ENCODE measurements at places on chromosomes 2 and 18.

GRCh38 chr2:237196866-237197618 is 111.4 kb downstream of the COPS8 start:
- H3K27ac ChIP-seq, result no peak overlapping the region
- peaks cover 8% of the 10 kb centered on the region for H3K4me1 ChIP-seq
- no peak overlapping the region for H3K4me3 ChIP-seq
- no peak for DNase-seq
- no peaks in the 10 kb centered on the region for H3K27me3 ChIP-seq
- no peaks in the 10 kb centered on the region for H3K36me3 ChIP-seq

DNA sequence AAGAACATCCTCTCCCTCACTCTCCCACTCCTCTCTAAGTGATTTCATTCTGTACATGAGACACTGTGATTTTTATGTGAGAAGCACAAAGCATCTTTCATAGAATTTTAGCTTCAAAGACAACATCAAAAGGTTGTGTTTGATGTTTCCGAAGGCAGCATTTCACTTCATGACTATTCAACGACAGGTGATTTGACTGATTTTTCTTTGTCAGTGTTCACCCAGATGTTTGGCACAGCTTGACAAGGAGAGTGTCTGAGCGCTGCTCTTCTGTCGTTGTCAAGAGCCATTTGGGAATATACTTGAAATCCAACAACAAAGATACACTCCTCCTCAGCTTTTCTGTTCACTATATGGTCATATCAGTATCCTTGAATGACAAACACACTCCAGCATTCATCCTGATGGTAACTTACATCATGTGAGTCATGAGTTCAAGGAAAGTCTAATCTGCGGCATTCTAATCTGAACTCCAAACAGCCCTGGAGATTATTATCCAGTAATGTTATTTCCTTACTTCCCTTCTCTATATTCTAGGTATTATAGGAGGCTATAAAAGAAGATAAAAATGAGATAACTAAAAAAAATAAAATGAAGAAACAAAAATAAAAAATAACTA is 45.9 kb upstream of the ST6GAL2 start:
- H3K27ac ChIP-seq, result no peak overlapping the region
- H3K36me3 ChIP-seq, result no peaks in the 10 kb centered on the region
- no peaks in the 10 kb centered on the region for H3K4me1 ChIP-seq
- H3K4me3 ChIP-seq, result no peak overlapping the region
- DNase-seq, result no peak
- no peaks in the 10 kb centered on the region for H3K27me3 ChIP-seq

DNA sequence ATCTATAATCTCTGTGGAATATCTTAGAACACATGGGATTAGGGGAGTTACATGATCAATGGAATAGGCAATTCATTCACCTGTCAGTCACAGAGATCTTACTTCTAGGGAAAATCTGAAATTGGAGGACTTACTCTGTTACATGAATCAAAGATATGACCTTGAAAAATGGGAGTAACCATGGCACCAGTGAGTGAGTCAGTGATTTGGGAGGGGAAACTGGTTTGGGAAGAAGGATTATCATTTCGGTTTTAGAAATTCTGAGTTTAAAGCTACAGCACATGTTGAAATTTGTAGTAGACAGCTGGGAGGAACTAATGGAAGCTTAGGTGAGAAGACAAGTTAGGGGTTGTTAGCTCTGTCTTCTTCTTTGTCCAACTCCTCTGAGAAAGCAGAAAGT is 153.7 kb downstream of the CAMKMT start:
- H3K27ac ChIP-seq, result no peak overlapping the region
- no peak for DNase-seq
- no peaks in the 10 kb centered on the region for H3K27me3 ChIP-seq
- no peaks in the 10 kb centered on the region for H3K36me3 ChIP-seq
- H3K4me3 ChIP-seq, result no peak overlapping the region

GRCh38 chr18:77059294-77059916 is 73.2 kb downstream of the MBP start:
- DNase-seq, result no peak
- H3K27ac ChIP-seq, result no peak overlapping the region
- peaks cover 55% of the 10 kb centered on the region for H3K4me1 ChIP-seq
- no peaks in the 10 kb centered on the region for H3K27me3 ChIP-seq
- H3K36me3 ChIP-seq, result peaks cover 5% of the 10 kb centered on the region
- no peak overlapping the region for H3K4me3 ChIP-seq
